ENCODE measurements at places on chromosomes 4 and X. TPM values are rescaled to one million over a fixed set of nuclear protein-coding genes. Genes with fewer than 3 reads are reported as not detected.

- no peaks in the 10 kb centered on the region for H3K36me3 ChIP-seq
- H3K27me3 ChIP-seq, result no peaks in the 10 kb centered on the region
- no peak for DNase-seq
- no peak overlapping the region for H3K27ac ChIP-seq
- no peak overlapping the region for H3K4me3 ChIP-seq
- H3K4me1 ChIP-seq, result no peaks in the 10 kb centered on the region
Measured at GRCh38 chr4:144090744-144091143, 49.8 kb downstream of the GYPA start.

DNA sequence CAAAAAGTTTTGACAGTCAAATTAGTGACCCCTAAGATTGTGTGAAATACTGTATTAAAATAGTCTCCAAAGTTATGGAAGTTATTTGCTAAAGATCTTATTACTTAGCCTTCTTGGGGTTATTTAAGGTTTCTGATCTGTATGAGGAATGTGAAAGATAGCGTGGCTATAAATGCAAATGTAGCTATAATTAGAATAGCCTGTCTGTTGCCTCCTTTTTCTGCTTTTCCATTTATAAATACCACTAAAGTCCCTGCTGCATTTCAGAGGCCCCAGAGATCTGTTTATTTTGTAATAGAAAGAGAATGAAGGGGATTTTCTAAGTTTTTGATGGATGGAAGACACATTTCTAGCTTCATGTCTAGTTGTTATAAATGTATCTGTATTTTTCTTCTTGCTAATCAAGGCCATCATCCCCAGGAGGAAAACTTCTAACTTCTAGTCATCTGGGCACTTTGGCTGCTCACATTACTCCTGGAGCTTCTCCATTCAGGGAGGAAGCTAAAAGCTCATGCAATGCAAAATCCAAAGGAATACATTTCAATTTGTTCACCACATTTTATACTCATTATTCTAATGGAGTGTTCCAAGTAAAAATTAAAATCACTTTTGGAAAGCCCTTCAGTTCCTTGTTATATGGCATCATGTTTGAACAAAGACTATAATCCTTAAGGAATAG lies 73.9 kb downstream of the INTS12 start:
- H3K4me1 ChIP-seq, result peaks cover 8% of the 10 kb centered on the region
- no peaks in the 10 kb centered on the region for H3K36me3 ChIP-seq
- peak overlapping the region; percentile 60 for H3K27ac ChIP-seq

GRCh38 chr4:7608046-7608445 lies 173.3 kb upstream of the PSAPL1 start:
- H3K4me1 ChIP-seq, result no peaks in the 10 kb centered on the region
- H3K36me3 ChIP-seq, result no peaks in the 10 kb centered on the region
- DNase-seq, result no peak
- no peaks in the 10 kb centered on the region for H3K27me3 ChIP-seq
- H3K27ac ChIP-seq, result no peak overlapping the region

DNA sequence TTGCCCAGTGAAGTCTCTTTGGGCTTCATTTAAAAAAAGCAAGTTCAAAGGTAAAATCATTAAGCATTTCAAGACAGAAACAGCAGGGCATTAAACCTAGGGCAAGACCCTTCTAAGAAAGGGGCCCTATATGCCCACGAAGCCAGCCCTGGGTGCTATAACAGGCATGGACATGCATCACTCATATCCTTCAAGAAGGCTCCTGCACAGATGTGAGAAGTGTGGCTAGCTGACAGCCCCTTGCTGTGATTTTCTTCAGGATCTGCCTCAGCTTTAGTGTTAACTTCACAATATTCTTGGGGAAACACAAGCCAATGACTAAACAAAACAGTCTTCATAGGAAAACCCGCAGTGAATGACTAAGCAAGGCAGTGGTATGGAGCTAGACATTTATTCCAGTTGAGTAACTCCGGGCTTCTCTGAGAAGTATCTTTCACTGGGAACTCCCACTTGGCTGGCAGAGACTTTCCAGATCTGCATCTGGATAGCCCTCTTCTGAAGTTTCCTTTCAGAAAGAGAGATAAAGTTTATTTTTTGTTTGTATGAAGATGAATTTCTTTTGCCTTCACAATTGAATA lies 11.9 kb upstream of the MAOA start:
- no peak overlapping the region for H3K4me3 ChIP-seq

DNA sequence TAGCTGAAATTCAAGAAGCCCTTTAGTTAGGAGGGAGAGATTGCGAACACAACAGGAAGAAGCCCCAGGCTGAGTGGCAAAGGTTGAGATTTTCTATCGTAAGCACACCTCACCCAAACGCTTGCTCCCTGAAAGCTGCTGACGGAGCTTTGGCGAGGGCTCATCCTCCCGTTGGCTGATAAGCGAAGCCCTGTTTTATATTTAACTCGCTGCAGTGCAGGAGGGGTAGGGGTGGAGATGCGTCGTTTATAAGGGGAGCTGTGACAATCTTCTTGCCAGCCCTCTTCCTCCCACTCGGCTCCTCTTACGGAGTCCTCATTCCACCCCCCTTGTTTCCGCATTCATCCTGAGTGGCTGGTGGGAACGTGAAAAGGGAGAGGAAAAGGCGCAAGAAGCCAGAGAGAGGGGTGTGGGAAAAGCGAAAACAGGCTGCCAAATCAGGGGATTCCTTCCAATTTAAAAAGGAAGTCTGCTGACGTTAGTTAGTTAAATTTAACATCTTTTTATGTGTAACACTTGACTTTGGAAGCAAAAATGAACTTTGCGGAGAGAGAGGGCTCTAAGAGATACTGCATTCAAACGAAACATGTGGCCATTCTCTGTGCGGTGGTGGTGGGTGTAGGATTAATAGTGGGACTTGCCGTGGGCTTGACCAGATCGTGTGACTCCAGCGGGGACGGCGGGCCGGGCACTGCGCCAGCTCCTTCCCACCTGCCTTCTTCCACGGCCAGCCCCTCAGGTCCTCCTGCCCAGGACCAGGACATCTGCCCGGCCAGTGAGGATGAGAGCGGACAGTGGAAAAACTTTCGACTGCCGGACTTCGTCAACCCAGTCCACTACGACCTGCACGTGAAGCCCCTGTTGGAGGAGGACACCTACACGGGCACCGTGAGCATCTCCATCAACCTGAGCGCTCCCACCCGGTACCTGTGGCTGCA lies at the start of gene ENPEP:
ENPEP (plus strand) TSS at position 275 of the 938 bp plus-strand sequence; CDS start at position 535, 260 bp downstream.
- peak; percentile 80 for DNase-seq
- no peaks in the 10 kb centered on the region for H3K36me3 ChIP-seq
- H3K4me1 ChIP-seq, result no peaks in the 10 kb centered on the region
- peak within 1 kb of the TSS; percentile 33 for H3K4me3 ChIP-seq
- H3K27ac ChIP-seq, result peak within 1 kb of the TSS; percentile 13

DNA sequence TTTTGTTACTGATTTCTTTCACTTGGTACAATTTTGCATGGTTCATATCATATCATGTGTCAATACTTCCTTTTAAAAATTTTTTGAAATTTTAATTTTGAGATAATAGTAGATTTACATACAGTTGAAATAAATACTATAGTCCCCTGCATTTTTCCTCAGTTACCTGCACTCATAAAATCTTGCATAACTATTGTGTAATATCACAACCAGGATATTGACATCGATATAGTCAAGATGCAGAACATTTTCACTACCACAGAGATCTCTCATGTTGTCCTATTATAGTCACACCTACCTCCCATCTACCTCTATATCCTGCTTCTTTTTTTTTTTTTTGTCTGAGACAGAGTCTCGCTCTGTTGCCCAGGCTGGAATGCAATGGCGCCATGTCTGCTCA lies 36.7 kb upstream of the MSN start:
- no peaks in the 10 kb centered on the region for H3K27me3 ChIP-seq
- no peak overlapping the region for H3K4me3 ChIP-seq
- H3K27ac ChIP-seq, result no peak overlapping the region

- peaks cover 5% of the 10 kb centered on the region for H3K4me1 ChIP-seq
- no peak overlapping the region for H3K27ac ChIP-seq
- no peaks in the 10 kb centered on the region for H3K36me3 ChIP-seq
- H3K4me3 ChIP-seq, result no peak overlapping the region
- no peak for DNase-seq
Measured at GRCh38 chr4:122700178-122700725, 32.3 kb upstream of the BBS12 start.

GRCh38 chr4:141132709-141133145 lies 542 bp downstream of the RNF150 start:
- DNase-seq, result no peak
- H3K27ac ChIP-seq, result peak overlapping the region; percentile 24
- peak overlapping the region; percentile 74 for H3K4me3 ChIP-seq

DNA sequence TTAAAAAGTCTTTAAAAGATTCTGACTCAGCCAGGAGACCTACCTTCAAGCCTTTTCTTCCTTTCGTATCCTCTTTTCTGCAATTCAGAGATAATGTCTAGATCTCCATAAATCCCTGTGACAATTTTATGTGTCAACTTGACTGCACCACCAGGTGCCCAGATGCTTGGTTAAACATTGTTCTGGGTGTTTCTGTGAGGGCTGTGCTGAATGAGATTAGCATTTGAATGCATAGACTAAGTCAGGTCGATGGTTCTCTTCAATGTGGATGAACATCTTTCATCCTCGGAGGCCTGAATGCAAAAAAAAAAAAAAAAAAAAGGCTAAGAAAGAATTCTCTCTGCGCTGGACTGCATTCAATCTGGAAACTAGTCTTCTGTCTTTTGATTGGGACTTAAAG lies 1082.7 kb downstream of the NLGN4X start:
- no peaks in the 10 kb centered on the region for H3K36me3 ChIP-seq
- H3K4me1 ChIP-seq, result no peaks in the 10 kb centered on the region
- H3K27me3 ChIP-seq, result no peaks in the 10 kb centered on the region
- H3K27ac ChIP-seq, result no peak overlapping the region
- DNase-seq, result no peak

DNA sequence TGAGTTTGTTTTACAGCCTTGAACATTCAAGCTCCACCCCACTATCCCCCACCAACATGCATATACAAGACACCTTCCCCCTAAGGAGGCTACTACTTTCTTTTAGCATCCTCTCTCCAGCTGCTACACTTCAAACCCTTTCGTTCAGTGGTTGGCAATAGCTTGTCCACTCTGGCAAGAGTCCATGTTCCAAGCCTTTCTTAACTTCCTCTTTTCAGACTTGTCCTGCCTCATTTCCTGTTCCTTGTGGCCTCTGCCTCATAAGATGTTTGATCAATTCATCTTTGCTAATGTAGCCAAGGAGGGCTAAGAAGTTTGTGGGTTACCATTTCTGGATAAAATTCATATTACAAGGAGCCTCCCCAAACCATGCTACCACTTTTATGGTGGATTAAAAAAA lies 20.8 kb upstream of the ZCCHC12 start:
- H3K27me3 ChIP-seq, result no peaks in the 10 kb centered on the region
- no peaks in the 10 kb centered on the region for H3K36me3 ChIP-seq
- peak; percentile 42 for DNase-seq
- H3K27ac ChIP-seq, result no peak overlapping the region
- H3K4me1 ChIP-seq, result peaks cover 3% of the 10 kb centered on the region

GRCh38 chrX:153769158-153769864 lies 5.3 kb downstream of the PLXNB3 start:
- H3K27ac ChIP-seq, result no peak overlapping the region
- DNase-seq, result peak; percentile 1
- peaks cover 3% of the 10 kb centered on the region for H3K27me3 ChIP-seq
- H3K36me3 ChIP-seq, result peaks cover 8% of the 10 kb centered on the region

GRCh38 chr4:85707611-85708010 lies 232.7 kb downstream of the ARHGAP24 start:
- no peaks in the 10 kb centered on the region for H3K36me3 ChIP-seq
- DNase-seq, result no peak
- no peak overlapping the region for H3K4me3 ChIP-seq
- H3K27me3 ChIP-seq, result no peaks in the 10 kb centered on the region
- no peaks in the 10 kb centered on the region for H3K4me1 ChIP-seq

GRCh38 chr4:68250151-68250930 lies 4.8 kb upstream of the TMPRSS11B start:
- no peaks in the 10 kb centered on the region for H3K27me3 ChIP-seq
- no peak overlapping the region for H3K4me3 ChIP-seq
- DNase-seq, result no peak

GRCh38 chrX:80808881-80809411 lies 731 bp downstream of the BRWD3 start:
- H3K4me1 ChIP-seq, result no peaks in the 10 kb centered on the region
- no peak for DNase-seq
- H3K4me3 ChIP-seq, result peak overlapping the region; percentile 74
- no peaks in the 10 kb centered on the region for H3K36me3 ChIP-seq
- H3K27ac ChIP-seq, result peak overlapping the region; percentile 89

DNA sequence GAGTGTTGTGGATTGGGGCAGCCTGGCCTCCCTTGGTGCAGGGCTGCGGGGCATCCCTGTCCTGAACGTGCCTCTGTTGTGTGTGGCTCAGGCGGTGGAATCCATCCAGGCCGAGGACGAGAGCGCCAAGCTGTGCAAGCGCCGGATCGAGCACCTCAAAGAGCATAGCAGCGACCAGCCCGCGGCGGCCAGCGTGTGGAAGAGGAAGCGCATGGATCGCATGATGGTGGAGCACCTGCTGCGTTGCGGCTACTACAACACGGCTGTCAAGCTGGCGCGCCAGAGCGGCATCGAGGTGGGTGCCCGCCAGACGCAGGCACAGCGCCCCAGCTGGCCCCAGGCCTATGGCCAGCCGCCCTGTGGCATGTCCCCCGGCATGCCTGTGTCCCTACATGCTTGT lies 25.6 kb downstream of the MAEA start:
- H3K27me3 ChIP-seq, result no peaks in the 10 kb centered on the region
- H3K4me1 ChIP-seq, result peaks cover 12% of the 10 kb centered on the region
- no peak overlapping the region for H3K4me3 ChIP-seq
- peaks cover 82% of the 10 kb centered on the region for H3K36me3 ChIP-seq
- H3K27ac ChIP-seq, result no peak overlapping the region
- no peak for DNase-seq

DNA sequence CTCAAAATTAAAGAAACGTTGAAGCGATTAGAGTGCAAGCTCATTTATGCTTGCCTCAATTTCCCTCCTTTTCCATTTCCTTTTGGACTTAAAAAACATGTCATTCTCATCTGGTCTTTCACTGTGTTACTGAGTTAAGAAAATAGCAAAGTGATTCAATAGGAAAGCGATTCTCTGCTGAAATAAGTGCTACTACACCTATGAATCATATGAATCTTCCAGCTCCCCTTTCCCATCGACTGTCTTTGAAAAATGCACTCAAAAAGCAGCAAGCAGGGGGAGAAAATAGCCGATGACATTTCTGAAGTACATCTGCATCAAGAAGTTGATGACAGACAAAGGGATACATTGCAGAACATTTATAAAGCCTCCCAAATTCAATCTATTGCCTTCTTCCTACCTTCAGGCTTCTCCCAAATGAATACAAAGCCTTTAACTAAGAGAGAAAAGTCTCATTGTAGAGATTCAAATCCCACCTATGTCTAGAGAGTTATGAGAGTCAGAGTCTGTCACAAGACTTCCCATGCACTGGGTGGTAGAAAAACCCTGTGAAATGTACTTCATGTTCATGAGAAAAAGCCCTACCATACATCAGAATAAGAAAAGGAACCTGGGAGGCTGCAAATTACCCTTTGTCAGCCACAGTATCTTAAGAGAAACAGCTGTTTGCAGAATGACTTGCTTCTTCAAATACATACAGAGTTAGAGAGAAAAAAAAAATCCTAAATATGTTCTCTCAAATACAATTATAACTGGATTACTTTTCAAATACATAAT lies 78.9 kb downstream of the MBNL3 start:
- no peaks in the 10 kb centered on the region for H3K4me1 ChIP-seq
- DNase-seq, result no peak
- no peak overlapping the region for H3K4me3 ChIP-seq
- no peaks in the 10 kb centered on the region for H3K36me3 ChIP-seq
- H3K27ac ChIP-seq, result no peak overlapping the region

GRCh38 chrX:1673337-1673736 lies 58.5 kb downstream of the ASMT start:
- H3K27me3 ChIP-seq, result no peaks in the 10 kb centered on the region
- DNase-seq, result no peak
- H3K27ac ChIP-seq, result no peak overlapping the region
- H3K36me3 ChIP-seq, result no peaks in the 10 kb centered on the region

MED14 gene
- 12.5 TPM for polyA plus RNA-seq

CTAG2 gene
- not detected for polyA plus RNA-seq

STK32B gene
- 0.61 TPM for polyA plus RNA-seq

MAOA gene
- 63.3 TPM for polyA plus RNA-seq

CLDN34 gene
- 0.18 TPM for polyA plus RNA-seq

POF1B gene
- polyA plus RNA-seq, result 5.6 TPM
